Progenitor cell of endocrine pancreas (in vitro differentiated cells): ENCODE measurements at places on chromosomes 12 and 14. TPM values are rescaled to one million over a fixed set of nuclear protein-coding genes. Genes with fewer than 3 reads are reported as not detected.

DCN gene
- 0.55 TPM in 1 of 2 replicates, not detected in the other for total RNA-seq

GRCh38 chr12:76032043-76032981 lies 736 bp upstream of the PHLDA1 start:
- no peak for DNase-seq

ADIPOR2 gene
- total RNA-seq = 83.6 and 85.4 TPM in 2 replicates

ATN1 gene
- total RNA-seq = 226 and 250 TPM in 2 replicates

GRCh38 chr14:89030921-89031320 lies 206.5 kb downstream of the TTC8 start:
- no peak for DNase-seq

ST8SIA1 gene
- total RNA-seq = 5.2 and 5.3 TPM in 2 replicates

PAX9 gene
- total RNA-seq = 0.77 and 1.3 TPM in 2 replicates

- DNase-seq = no peak
Observed at GRCh38 chr12:132429946-132430643, 59.9 kb upstream of the FBRSL1 start.

SLC7A8 gene
- total RNA-seq = 28.3 and 30.9 TPM in 2 replicates

DNA sequence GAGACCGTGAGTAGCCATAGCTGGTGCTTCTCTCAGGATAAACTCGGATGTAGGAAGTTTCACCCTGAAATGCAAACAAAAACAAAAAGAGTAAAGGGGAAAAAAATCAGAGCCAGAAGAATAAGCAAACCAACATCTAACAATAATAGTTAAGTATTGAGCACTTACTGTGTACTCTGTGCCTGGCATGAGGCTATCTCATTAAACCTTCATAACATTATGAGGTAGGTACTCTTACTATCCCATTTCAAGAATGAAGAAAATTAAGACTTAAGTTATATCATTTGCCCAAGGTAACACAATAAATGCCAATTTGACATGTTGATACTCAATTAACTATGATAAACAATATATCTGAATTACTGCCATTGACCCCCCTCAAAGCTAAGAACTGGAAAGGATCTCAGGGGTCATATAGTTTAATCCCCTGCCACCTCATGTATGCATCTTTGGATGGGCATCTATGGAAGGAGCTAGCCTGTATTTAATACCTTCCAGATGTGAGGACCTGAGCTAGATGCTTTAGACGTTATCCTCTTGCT lies 7.4 kb downstream of the SRSF9 start:
- no peak for DNase-seq

GRCh38 chr14:51206462-51206861 lies 33.6 kb upstream of the TMX1 start:
- no peak for DNase-seq

DNA sequence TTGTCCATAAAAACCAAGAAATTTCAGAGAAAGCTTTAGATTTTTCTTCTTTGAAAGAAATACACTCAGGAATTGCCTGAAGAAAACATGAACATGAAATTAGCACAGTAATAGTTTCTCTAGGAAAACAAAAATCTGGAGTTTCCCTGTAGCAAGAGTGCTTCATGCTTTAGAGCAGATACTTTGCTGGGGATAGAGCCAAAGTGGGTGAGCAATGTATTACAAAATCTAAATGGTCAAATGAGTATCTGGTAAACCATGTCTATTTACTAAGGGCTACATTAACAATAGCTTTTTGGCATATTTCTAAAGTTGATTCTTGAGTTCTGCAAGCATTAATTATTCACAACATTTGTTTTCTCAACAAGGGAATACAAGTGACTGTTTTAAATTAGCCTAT lies 26.2 kb downstream of the AVPR1A start:
- no peak for DNase-seq

POU6F1 gene
- total RNA-seq = 8.2 and 11.6 TPM in 2 replicates

BBOF1 gene
- total RNA-seq = 4.5 and 5.6 TPM in 2 replicates

GRCh38 chr12:76311796-76312195 lies 36.4 kb downstream of the BBS10 start:
- no peak for DNase-seq

DNA sequence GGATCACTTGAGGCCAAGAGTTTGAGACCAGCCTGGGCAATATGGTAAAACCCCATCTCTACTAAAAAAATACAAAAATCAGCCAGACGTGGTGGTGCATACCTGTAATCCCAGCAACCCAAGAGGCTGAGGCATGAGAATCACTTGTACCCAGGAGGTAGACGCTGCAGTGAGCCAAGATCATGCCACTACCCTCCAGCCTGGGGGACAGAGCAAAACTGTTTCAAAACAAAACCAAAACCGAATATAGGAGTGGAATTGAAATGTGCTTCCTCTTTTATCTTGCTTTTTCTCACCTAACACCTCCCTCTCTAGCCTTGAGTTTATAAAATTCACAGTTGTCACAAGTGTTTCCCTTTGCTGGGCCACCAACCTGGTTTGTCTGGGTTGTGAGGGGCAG lies 181.9 kb downstream of the PAH start:
- no peak for DNase-seq

DNA sequence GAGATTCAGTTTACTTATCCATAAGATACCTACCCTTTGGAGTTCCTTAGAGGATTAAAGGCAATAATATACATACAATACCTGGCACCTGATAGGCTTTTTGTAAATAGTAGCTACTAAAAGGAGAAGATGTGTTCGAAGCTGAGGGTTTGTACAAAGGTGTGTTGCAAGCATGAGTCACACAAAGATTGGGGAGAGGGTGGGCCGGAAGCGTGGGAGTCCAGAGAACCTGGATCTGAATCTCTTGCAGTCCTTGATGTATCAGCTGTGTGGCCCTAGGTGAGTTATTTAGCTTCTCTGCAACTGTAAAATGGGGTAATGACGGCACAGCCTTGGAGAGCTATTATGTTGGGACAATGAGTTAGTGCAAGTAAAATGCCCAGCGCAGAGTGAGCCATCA lies 61.6 kb upstream of the PSMC1 start:
- DNase-seq = no peak

DNA sequence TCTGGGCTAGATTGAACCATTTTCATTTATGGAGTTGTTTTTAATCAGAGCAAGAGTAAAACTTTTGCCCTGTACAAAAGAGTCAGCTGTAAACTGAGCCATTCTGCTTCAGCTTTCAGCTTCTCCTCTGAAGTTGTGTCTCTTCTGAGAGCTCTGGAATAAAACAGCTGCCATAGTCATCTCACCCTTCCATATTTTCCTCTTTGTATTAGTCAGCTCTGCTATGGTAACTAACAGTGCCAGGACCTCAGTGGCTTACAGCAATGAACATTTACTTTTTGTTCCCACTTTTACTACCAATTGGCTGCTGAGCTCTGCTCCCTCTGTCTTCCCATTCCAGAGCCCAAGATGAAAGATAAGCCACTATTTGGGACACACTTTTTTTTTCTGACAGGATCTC lies 178.5 kb downstream of the DAD1 start:
- no peak for DNase-seq

OXA1L gene
- total RNA-seq = 114 and 122 TPM in 2 replicates

- DNase-seq = no peak
Observed at GRCh38 chr14:43939836-43940235, 567.2 kb downstream of the FSCB start.

DNA sequence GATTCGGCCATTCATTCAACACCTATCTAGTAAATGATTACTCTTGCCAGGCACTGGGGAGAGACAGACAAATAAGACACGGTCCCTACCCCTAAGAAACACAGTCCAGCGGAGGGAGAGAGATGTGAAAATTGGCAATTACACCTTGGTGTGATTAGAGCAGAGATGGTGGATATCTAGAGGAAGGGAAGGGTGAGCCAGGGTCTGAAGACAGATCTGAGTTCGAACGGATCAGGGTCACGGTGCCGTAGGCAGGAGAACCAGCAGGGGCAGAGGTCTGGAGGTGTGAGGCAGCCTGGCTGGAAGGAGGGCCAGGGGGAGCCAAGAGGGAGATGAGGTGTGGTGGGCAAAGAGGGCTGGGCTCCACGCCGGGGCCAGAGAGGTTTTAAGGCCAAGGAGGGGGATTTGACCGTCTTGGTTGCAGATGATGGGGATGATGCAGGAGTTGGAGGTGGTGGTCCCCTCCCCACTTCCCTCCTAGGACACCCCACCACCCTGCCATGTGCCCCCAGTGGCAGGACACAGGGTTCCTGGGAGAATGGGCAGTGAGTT lies 27.1 kb downstream of the FAM222A start:
- DNase-seq = no peak

DNA sequence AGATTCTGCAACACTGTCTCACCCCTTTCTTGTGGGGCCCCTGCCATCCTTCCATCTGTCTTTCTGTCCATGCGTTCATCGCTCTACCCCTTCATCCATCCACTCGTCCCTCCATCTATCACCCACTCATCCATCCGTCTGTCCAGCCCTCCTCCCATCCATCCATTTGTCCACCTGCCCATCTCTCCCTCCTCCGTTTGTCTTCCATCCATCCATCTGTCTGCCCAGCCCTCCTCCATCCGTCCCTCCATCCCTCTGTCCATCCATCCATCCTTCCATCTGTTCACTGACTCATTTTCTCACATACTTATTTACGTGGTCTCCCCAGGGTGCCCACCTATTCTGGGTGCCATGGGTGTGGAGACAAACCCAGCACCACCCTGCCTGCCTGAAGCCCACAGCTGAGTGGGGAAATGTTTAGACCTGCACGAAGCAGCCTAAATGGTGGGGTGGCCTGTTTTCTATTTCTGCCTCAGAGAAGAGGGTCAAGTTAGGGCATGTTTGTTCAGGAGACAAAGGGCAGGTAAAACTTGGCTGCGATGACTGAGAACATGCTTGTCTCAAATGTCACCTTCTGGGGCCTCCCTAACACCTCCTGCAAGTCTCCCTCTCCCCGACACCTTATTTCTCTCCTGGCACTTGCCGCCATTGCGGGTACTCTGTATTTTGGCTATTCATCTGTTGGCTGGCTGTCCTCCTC lies 2.8 kb upstream of the SLC25A47 start:
- DNase-seq = no peak

- DNase-seq = no peak
Observed at GRCh38 chr14:61342932-61343331, 21.6 kb downstream of the PRKCH start.

GRCh38 chr14:94517248-94517640 lies 8.0 kb upstream of the SERPINA12 start:
- DNase-seq = no peak

TMEM63C gene
- 1.6 and 1.8 TPM in 2 replicates for total RNA-seq

- no peak for DNase-seq
Observed at GRCh38 chr14:101247842-101248725, 313.2 kb upstream of the DIO3 start.

GRCh38 chr12:52018433-52019112 lies 11.8 kb downstream of the TAMALIN start:
- no peak for DNase-seq

BLOC1S1 gene
- total RNA-seq = 65.8 and 68.5 TPM in 2 replicates

ACSS3 gene
- total RNA-seq = 15.9 and 20.9 TPM in 2 replicates

DNA sequence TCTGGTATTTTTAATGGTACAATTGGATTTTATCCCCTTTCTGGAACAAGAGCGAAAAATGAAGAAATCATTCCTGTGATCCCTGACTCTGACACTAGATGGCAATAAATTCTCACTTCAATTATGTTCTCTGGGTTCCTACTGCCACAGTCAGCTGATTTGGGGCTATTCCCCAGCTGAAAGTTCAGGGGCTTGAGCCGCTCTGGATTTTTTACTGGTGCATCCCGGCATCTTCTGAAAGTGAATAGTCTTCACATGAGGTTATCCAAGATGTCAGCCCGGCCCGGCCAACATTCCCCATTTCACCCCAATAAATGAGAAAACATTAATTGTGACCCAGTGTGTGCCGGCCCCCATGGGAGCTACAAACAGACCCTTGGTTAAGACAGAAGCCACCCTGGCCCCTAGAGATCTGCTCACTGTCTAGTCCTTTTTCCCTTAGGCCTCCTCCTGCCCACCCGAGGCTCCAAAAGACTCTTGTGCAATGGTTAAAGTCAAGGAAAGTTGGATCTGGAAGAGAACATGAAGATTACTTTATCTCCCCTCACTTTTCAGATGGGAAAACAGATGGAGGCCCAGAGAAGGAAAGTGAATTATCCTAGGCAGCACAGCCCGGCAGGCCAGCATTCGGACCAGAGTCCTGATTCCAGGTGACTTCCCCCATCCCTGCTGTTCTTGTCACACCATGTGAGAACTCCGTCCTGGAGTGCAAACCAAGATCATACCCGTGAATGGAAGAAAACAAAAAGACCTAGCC lies 20.8 kb downstream of the CKAP4 start:
- DNase-seq = no peak

DNA sequence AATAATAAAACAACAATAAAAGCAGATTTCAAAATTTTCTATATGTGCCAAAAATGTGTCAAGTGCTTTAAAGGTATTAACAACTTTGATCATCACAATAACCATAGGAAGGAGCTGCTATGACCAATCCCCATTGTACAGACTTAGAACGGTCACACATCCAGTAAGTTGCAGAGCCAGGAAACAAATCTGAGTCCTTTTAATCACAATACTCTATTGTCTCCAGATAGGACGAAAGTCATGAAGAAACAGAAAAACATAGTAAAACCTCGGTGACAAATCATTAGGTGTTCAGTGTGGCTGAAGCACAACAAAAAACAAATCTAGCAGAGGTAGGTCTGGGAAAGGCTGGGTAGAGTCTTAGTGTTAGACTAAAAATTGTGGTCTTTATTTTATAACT lies 178.8 kb downstream of the GRIP1 start:
- no peak for DNase-seq

ZNF268 gene
- 33.1 and 34.5 TPM in 2 replicates for total RNA-seq

SIX4 gene
- 20.4 and 21.7 TPM in 2 replicates for total RNA-seq

DNA sequence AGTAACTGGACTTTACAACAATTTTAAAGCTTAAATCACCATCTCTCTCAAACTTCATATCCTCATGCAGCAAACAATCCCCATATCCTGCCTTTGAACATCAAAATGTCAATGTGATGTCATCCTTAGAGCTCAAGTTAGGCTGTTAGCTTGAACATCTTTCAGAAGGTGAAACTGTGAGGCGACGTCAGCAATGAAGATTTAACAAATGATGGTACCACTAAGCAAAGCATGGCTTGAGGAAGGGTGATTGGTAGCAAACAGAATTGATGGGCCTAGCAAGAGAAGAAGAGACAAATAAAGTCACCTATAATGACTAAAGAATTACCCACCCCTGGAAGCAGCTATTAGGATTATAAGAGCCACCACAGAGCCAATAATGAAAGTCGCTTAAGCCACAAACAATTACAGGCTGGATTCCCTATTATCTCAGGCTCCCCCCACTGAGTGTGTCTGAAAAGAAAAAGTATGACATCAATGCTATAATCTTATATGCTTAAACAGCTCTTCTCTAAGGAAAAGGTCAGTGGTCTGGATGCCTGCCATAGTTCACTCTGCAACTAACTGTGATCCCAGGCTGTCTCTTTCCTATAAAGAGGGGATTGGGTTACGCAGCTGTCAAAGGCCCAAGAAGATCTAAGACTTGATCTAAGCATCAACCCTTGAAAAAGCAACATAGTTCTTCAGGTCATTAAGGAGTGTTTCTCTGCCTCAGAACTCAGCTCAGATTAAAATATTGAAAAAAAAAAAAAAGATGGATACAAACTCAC lies 18.1 kb downstream of the EGLN3 start:
- DNase-seq = no peak
